Gastroesophageal sphincter (tissue), 4 donors: ENCODE measurements at places on chromosomes 16 and 17. TPM values are rescaled to one million over a fixed set of nuclear protein-coding genes. Genes with fewer than 3 reads are reported as not detected.
A peak's percentile ranks its signal among the peaks of the same experiment; 100 is the strongest.

DNA sequence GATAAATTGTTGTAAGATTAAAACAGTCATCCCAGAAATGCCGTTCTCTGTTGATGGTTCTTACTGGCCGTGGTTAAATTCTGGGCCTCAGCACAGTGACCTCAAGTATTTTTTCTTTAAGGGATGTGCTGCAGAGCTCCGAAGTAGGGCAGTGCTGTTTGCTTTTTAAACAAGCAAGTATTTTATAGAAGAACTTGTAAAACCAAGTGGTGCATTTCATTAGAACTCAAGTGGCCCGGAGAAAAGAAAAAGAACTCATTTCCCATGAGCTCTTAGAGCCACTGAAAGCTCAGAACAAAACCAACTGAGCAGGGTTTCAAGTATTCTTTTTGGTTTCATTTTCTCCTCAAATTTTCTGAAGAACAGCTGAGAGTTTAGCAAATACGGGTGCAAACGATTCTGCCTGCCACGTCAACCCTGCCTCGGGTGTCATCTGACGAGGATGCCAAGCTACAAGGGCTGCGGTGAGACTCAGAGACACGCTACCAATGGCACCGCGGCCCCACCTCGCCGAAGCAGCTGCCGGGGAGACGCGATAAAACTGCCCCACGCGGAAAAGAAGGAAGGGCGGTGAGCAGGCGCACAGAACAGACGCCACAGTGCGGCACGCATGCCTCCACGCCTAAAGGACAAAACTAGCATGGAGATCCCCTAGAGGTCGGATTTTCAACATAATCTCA, 6.3 kb downstream of the LMF1 start:
- no peak for ATAC-seq

Gene KRTAP4-4
- total RNA-seq, result not detected

Gene HSD3B7
- total RNA-seq, result 10.1 TPM

DNA sequence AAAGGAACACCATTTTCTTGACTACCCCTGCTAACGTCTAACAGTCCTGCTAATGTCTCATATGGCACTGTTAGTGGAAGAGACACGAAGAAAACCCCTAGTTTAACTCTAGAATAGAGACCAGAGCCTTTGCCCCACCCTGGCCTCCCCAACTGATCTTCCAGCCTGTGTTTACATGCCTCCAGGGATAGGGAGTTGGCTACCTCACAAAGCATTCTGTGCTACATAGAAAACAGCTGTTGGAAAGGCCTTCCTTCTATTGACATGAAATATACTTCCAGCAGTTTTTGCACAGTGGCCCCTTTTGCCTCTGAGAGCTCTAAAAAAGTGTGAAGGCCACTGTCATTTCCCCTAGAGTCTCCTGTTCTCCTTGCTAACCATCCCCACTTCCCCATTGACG, 73.1 kb downstream of the ASIC2 start:
- ATAC-seq, result no peak

DNA sequence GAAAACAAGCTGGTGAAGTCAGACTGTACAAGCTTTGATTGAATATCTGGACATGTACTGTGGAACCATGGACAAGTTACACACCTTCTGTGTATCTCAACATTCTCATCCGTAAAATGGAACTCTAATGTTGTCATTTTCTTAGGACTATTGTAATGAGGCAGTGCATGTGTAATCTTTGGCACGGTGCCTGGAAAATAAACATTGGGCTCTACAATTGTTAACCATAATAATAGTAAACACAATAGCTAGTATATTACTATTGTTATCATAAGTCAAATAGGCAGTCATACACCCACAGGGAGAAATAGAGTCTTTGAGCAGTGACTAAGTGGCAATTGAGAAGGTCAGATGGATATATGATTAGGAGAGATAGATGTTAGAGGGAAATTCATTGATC, 39.8 kb upstream of the ANKFN1 start:
- ATAC-seq, result no peak

- no peak for ATAC-seq
Measured at GRCh38 chr17:62648956-62649294, 21.5 kb downstream of the MRC2 start.

- no peak for ATAC-seq
Measured at GRCh38 chr16:21036471-21036870, 114.2 kb downstream of the DNAH3 start.

Gene KRT27
- total RNA-seq, result not detected

Gene OR4D1
- total RNA-seq, result not detected

GRCh38 chr17:13265311-13265710, 247.5 kb upstream of the ELAC2 start:
- no peak for ATAC-seq

DNA sequence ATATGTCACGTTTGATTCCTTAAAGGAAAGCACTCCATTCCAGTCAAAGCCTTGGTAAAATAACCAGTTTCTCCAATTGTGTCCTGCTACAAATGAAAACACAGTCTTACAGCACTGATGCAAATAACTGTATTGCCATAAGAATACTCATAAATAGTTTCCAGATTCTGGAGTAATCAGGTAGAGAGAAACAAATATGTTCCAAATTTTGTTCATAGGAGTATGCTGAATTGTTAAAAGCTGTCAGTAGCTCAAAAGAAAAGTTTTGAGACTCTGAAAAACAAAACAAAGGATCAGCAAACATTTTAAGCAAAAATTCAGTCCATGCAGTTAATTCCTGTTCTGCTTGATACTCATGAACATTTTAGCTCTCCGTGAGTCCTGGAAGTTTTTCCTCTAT, 7.8 kb downstream of the DHRS7B start:
- ATAC-seq, result no peak

Gene NME3
- total RNA-seq, result 82.0 TPM

Gene KRT14
- total RNA-seq, result 1.4 TPM

Gene C1QL1
- 7.1 TPM for total RNA-seq

Gene GAS2L2
- total RNA-seq, result not detected

DNA sequence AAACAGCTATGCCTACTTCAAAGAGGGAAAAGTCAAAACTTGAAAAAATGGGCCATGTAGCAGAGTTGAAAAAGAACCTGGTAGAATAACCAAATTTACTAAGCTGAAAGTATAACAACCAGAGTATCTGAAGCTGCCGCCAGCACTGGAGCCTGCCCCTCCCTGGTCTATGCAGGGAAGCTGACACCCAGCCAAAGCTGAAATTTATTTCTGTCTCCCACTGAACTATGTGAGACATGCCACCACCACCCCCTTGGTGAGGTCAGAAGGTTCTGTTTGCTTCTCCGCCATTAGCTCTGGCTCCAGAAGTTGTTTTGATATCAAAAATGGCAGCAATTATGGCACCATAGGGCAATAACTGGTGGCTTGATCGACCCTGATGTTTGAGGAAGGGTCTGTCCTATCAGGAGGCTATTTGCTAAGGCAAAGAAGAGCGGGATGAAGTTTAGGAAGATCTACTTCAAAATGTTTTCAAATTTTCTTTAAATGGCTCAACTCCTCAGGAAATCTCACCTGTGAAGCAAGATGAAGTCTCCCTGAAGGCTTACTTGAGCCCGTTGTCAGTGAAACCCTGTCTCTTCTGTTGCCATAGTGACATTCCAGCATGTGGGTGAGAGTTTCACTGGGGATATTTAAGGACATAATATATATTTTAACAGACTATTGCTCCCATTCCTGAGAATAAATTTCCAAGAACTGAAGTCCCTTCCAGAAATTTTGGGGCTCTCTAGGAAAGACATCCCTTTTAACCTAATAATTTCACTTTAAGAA, 122.0 kb downstream of the COPRS start:
- peak; percentile 68 for ATAC-seq

GRCh38 chr17:20191056-20191455, 181.9 kb downstream of the SPECC1 start:
- ATAC-seq, result no peak

GRCh38 chr17:54009502-54009901, 186.8 kb downstream of the KIF2B start:
- ATAC-seq, result no peak

DNA sequence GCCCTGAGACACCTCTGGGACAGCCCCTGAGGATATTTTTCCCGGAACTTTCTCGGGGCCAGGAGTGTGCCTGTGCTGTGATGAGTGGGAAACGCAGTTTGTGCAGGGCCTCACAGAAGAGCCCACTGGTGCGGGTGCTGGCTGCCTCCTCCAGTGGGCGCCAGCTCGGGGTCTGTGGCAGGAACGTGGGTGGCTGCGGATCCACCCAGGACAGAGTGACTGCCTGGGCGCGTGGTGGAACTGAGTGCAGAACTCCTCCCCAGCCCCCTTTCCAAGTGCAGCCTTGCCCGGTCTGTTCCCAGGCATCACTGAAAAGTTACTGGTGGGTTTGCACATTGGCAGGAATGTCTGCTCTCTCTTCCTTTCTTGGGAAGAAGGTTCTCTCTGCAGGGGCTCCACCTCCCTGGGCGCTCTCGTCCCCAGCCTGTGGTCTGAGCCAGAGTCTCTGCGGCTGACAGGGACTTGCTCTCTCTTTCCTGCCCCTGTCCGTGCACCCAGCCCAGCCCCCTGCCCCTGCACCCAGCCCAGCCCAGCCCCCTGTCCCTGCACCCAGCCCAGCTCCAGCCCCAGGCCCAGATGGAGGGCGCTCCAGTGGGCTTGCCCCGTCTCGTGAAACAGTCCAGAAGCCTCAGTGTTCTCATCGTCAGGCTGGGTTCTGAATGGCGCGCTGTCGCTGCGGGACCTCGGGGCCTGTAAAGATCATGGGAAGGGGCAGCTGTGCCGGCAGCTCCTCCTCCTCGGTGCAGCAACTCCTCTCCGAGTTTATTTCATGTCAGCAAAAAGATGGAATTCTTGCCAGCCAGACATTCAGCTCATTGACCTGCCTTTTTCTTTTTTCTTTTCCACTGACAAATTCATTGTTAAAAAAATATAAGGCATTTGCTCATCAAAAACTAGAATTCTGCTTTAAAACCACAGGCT, 117.5 kb downstream of the BANP start:
- ATAC-seq, result no peak

GRCh38 chr17:74042744-74043486, 160.6 kb upstream of the RPL38 start:
- peak; percentile 73 for ATAC-seq

DNA sequence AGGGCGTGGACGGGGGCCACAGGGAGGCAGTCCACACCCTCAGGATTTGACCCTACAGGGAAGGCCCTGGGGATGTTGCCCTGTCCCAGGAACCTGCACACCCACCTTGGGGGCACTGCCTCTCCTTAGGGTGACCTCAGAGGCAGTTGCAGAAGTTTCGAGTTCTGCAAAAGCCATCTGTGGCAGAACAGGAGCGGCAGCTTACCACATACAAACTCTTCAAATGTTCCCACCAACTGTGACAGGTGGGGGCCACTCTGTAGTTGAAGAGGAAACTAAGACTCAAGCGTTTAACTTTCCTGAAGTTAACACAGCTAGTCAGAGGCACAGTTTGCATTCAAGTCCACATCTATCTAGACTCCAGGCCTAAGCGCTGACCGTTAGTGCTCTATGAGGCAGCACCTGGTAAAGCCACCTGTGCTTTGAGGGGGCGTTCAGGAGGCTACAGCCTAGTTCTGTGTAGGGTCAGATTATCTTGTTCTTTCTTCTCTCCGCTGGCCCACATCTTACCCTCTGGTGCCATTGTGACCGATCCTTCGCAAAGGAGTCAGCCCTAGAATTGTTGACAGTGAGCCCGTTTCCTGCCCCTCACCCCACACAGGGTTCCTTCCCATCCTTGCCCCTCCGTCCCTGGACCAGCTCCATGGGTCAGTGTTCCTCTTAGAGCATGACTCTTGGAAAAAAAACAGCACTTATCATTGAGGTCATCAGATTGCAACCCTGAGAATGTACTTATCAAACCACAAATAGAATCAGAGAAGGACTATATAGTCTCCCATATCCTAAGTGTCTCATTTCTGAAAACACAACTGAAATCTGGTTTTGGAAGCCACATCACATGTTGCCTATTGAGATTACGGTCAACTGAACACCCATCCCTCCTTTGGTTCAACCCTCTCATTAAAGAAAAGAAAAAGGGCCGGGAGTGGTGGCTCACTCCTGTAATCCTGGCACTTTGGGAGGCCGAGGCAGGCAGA, 45.4 kb downstream of the CDH1 start:
- ATAC-seq, result no peak
